PC-9 (cell line): ENCODE measurements at places on chromosomes 1 and 21. TPM values are rescaled to one million over a fixed set of nuclear protein-coding genes. Genes with fewer than 3 reads are reported as not detected.
A peak's percentile ranks its signal among the peaks of the same experiment; 100 is the strongest.

- no peak overlapping the region for H3K4me3 ChIP-seq
- no peaks in the 10 kb centered on the region for H3K4me1 ChIP-seq
- no peak for DNase-seq
- no peaks in the 10 kb centered on the region for H3K36me3 ChIP-seq
These were observed 335.2 kb downstream of the HHAT start for GRCh38 chr1:210663730-210664573.

GRCh38 chr1:186894415-186894814 lies 65.7 kb downstream of the PLA2G4A start:
- H3K4me3 ChIP-seq = no peak overlapping the region
- H3K27me3 ChIP-seq = no peaks in the 10 kb centered on the region
- H3K4me1 ChIP-seq = no peaks in the 10 kb centered on the region
- no peak for DNase-seq

DNA sequence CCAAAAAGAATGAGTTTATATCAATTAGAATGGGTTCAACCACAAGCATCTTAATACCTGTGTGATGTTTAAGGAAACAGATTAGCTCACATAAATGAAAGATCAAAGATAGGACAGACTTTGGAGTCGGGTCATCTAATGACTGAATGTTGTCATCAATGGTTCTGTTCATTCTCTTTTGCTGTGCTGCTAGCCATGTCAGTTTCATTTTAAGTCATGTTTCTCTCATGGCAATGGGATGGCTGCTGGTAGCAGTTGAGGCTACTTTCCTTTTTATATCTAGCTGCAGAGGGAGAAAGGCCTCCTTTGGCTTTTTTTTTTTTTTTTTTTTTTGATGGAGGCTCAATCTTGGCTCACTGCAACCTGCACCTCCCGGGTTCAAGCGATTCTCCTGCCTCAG lies 86.9 kb upstream of the SPAG17 start:
- H3K4me3 ChIP-seq = no peak overlapping the region
- H3K36me3 ChIP-seq = no peaks in the 10 kb centered on the region
- peaks cover 21% of the 10 kb centered on the region; the same call in 1 of the 2 replicates for H3K27me3 ChIP-seq
- H3K27ac ChIP-seq = no peak overlapping the region
- no peaks in the 10 kb centered on the region for H3K4me1 ChIP-seq
- no peak for DNase-seq

The VHLL gene
- total RNA-seq = not detected in 2 replicates

GRCh38 chr21:46161633-46162592 lies 6.5 kb upstream of the FTCD start:
- no peak overlapping the region for H3K27ac ChIP-seq
- H3K27me3 ChIP-seq = no peaks in the 10 kb centered on the region
- no peaks in the 10 kb centered on the region for H3K4me1 ChIP-seq

GRCh38 chr1:211559222-211560010 lies 19.5 kb downstream of the SLC30A1 start:
- no peak overlapping the region for H3K4me3 ChIP-seq
- H3K27me3 ChIP-seq = no peaks in the 10 kb centered on the region
- no peak overlapping the region for H3K27ac ChIP-seq
- H3K36me3 ChIP-seq = no peaks in the 10 kb centered on the region
- DNase-seq = no peak

GRCh38 chr1:155861896-155862295 lies 2.5 kb downstream of the SYT11 start:
- DNase-seq = no peak
- no peak overlapping the region for H3K27ac ChIP-seq
- H3K27me3 ChIP-seq = peaks cover 15% of the 10 kb centered on the region; the same call in 1 of the 2 replicates
- no peaks in the 10 kb centered on the region for H3K36me3 ChIP-seq
- no peak overlapping the region for H3K4me3 ChIP-seq

The RNU1-3 gene
- total RNA-seq = 1,333 and 3,235 TPM in 2 replicates

GRCh38 chr1:158203693-158204457 lies 23.2 kb downstream of the CD1D start:
- H3K27ac ChIP-seq = no peak overlapping the region
- DNase-seq = peak; percentile 7
- no peaks in the 10 kb centered on the region for H3K36me3 ChIP-seq
- H3K27me3 ChIP-seq = 0 out of 2 replicates have a peak, but pooled peaks cover 4% of the 10 kb centered on the region
- no peaks in the 10 kb centered on the region for H3K4me1 ChIP-seq

- H3K27me3 ChIP-seq = no peaks in the 10 kb centered on the region
- DNase-seq = no peak
- no peak overlapping the region for H3K4me3 ChIP-seq
- no peak overlapping the region for H3K27ac ChIP-seq
- H3K36me3 ChIP-seq = 0 out of 2 replicates have a peak, but pooled peaks cover 6% of the 10 kb centered on the region
- H3K4me1 ChIP-seq = no peaks in the 10 kb centered on the region
These were observed 196 bp downstream of the ALX3 start for GRCh38 chr1:110070282-110070669.

The PGLYRP3 gene
- total RNA-seq = not detected in 2 replicates

- no peak overlapping the region for H3K4me3 ChIP-seq
- no peaks in the 10 kb centered on the region for H3K36me3 ChIP-seq
- no peak overlapping the region for H3K27ac ChIP-seq
- H3K4me1 ChIP-seq = no peaks in the 10 kb centered on the region
- no peaks in the 10 kb centered on the region for H3K27me3 ChIP-seq
These were observed 34.0 kb upstream of the LEPR start for GRCh38 chr1:65386439-65386838.

GRCh38 chr1:233737341-233737740 lies 123.4 kb downstream of the KCNK1 start:
- no peak for DNase-seq
- no peaks in the 10 kb centered on the region for H3K36me3 ChIP-seq
- H3K27ac ChIP-seq = no peak overlapping the region
- H3K4me1 ChIP-seq = 0 out of 2 replicates have a peak, but pooled peaks cover 9% of the 10 kb centered on the region

- H3K4me3 ChIP-seq = peak within 1 kb of the TSS; percentile 81
- peaks cover 6% of the 10 kb centered on the region; the same call in 1 of the 2 replicates for H3K36me3 ChIP-seq
- H3K27me3 ChIP-seq = no peaks in the 10 kb centered on the region
- peak; percentile 30 for DNase-seq
- H3K4me1 ChIP-seq = peaks cover 44% of the 10 kb centered on the region
- peak within 1 kb of the TSS; percentile 95 for H3K27ac ChIP-seq
These were observed at the start of gene MTMR11 for GRCh38 chr1:149936170-149936991. Gene MTMR11 (minus strand): TSS chr1:149936879. CDS start chr1:149936647, 232 bp downstream.

- H3K4me1 ChIP-seq = peaks cover 10% of the 10 kb centered on the region
- no peaks in the 10 kb centered on the region for H3K36me3 ChIP-seq
- H3K4me3 ChIP-seq = no peak overlapping the region
- H3K27ac ChIP-seq = no peak overlapping the region
- no peak for DNase-seq
These were observed 13.9 kb downstream of the CELSR2 start for GRCh38 chr1:109263234-109263596.

DNA sequence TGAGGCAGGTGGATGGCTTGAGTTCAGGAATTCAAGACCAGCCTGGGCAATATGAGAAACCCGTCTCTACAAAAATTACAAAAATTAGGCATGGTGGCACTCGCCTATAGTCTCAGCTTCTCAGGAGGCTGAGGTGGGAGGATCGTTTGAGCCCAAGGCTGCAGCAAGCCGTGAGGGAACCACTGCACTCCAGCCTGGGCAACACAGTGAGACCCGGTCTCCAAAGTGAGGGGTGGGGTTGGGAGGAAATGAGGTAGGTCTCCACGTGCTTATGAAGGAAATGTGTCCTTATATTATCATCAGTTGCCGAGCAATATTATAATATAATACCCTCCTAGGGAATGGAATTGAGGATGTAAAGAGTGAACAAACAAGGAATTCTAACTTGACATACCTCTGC lies 2.7 kb downstream of the TMEM50B start:
- 0 out of 2 replicates have a peak, but pooled peaks cover 4% of the 10 kb centered on the region for H3K4me1 ChIP-seq
- H3K4me3 ChIP-seq = no peak overlapping the region

The FBLIM1 gene
- total RNA-seq = 57.2 and 114 TPM in 2 replicates

GRCh38 chr1:90716552-90717355 lies at the start of gene BARHL2:
Gene BARHL2 (minus strand): TSS chr1:90717302. CDS start chr1:90717195, 107 bp downstream.
- H3K27ac ChIP-seq = no peak within 1 kb of the TSS
- H3K4me1 ChIP-seq = no peaks in the 10 kb centered on the region
- H3K27me3 ChIP-seq = peaks cover 11% of the 10 kb centered on the region; the same call in 1 of the 2 replicates
- H3K36me3 ChIP-seq = no peaks in the 10 kb centered on the region

GRCh38 chr1:10054465-10054864 lies 21.7 kb downstream of the UBE4B start:
- H3K4me1 ChIP-seq = peaks cover 5% of the 10 kb centered on the region
- no peak for DNase-seq
- H3K27me3 ChIP-seq = no peaks in the 10 kb centered on the region

DNA sequence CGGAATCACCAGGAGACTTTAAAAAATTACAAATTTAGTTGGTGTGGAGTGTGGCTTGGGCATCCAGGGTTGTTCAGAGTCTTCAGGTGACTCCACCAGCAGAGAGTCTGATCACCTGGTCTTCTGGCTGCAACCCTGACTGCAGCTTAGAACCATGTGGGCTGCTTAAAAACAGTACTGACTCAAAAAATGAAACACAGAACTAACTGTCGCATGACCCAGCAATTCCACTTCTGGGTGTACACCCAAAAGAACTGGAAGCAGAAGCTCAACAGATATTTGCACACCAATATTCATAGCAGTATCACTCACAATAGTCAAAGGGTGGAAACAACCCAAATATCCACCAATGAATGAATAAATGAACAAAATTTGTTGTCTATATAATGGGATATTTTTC lies 17.3 kb downstream of the TLR5 start:
- H3K27ac ChIP-seq = no peak overlapping the region
- no peaks in the 10 kb centered on the region for H3K27me3 ChIP-seq
- no peak overlapping the region for H3K4me3 ChIP-seq
- no peaks in the 10 kb centered on the region for H3K36me3 ChIP-seq
- peaks cover 19% of the 10 kb centered on the region; the same call in 1 of the 2 replicates for H3K4me1 ChIP-seq

The DHDDS gene
- 35.4 and 41.4 TPM in 2 replicates for total RNA-seq

- no peak for DNase-seq
- no peaks in the 10 kb centered on the region for H3K4me1 ChIP-seq
- H3K27me3 ChIP-seq = peaks cover 6% of the 10 kb centered on the region; the same call in 1 of the 2 replicates
- H3K36me3 ChIP-seq = no peaks in the 10 kb centered on the region
- no peak overlapping the region for H3K4me3 ChIP-seq
- H3K27ac ChIP-seq = no peak overlapping the region
These were observed 4.1 kb upstream of the AVPR1B start for GRCh38 chr1:206121269-206121668.

GRCh38 chr1:82979593-82980236 lies 1019.2 kb downstream of the TTLL7 start:
- H3K27ac ChIP-seq = no peak overlapping the region
- H3K27me3 ChIP-seq = no peaks in the 10 kb centered on the region
- H3K4me1 ChIP-seq = peaks cover 8% of the 10 kb centered on the region; the same call in 1 of the 2 replicates
- no peak overlapping the region for H3K4me3 ChIP-seq
- no peak for DNase-seq
- H3K36me3 ChIP-seq = no peaks in the 10 kb centered on the region

GRCh38 chr1:8689431-8690252 lies 127.8 kb downstream of the RERE start:
- H3K4me3 ChIP-seq = no peak overlapping the region
- H3K36me3 ChIP-seq = no peaks in the 10 kb centered on the region
- no peak overlapping the region for H3K27ac ChIP-seq
- DNase-seq = no peak

The NBPF9 gene
- total RNA-seq = 18.4 and 19.1 TPM in 2 replicates

The MAN1C1 gene
- 0.41 and 0.48 TPM in 2 replicates for total RNA-seq

DNA sequence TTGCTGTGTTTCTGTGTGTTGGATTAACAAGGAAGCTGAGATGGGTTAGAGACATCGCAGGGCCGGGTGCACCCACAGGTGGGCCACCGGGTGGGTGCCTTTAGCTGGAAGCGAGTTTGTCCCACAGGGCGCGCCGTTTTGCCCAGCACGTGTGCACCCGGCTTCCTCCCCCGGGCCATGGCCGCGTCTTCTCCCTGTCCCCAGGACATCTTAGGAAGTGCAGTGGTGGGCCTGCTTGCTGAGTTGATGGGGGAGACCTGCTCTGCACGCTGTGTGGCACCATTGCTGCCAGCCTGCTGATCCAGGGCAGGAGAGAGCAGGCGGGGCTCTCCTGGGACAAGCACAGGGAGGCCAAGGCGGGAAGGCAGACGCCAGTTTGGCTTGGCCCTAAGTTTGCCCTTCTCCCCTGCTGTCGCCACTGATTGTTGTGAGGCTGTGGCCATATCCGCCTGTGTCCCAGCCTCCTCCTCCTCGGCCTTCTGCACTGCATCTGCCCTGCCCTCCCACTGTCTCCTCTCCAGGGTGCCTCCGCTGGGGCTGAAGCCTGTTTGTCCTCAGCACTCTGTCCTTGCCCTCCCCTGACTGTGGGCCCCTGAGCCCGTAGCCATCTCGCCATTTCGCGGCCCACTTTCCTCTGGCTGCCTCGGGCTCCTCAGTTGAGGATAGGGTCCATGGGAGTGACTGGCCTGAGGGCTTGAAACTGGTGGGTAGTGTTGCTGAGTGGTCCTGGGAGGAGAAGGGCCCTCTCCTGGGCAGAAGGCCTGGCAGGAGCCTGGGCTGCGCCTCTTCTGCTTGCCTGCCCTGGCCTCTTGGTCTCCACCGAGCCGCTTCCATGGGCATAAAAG lies 47.6 kb downstream of the PKNOX1 start:
- no peaks in the 10 kb centered on the region for H3K36me3 ChIP-seq
- H3K27ac ChIP-seq = no peak overlapping the region
- DNase-seq = no peak

DNA sequence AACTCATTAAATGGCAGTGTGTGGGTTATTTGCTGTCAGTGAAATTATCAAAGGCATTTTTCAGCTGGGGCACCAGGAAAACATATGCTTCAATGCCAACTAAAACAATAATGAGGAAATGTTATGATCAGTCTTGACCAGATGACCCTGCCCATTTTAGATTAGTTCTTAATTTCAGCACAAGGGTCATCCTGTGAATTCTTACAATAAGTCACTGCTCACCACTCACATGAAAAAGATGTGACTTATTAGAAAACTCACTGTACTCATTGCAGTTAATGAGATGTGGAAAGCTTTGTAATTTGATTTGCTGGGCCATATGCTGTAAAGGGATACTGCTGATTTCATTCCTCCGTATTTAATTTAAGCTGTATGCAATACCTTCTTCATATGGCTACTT lies 178.5 kb upstream of the LMO4 start:
- H3K4me3 ChIP-seq = peak overlapping the region; percentile 27; the same call in 1 of the 2 replicates
- no peak for DNase-seq
- H3K4me1 ChIP-seq = peaks cover 34% of the 10 kb centered on the region
- peak overlapping the region; percentile 78 for H3K27ac ChIP-seq
- H3K36me3 ChIP-seq = no peaks in the 10 kb centered on the region

DNA sequence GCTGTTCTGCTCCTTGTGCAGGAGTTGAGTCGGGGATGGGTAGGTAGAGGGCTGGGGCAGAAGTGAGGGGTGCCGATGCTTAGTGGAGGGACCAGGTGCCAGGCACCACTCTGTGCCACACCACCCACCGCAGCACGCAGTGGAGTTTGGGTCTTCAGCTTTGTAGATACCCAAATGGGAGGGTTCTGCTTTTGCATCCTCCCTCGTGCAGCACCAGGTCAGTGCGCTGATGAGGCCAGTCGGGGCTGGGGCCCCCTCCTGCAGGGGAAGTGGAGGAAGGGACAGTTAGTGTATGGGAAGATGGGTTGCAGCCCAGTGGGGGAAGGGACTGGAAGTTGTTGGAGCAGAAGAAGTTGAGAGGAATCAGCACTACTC lies 244.0 kb downstream of the RHOU start:
- H3K27ac ChIP-seq = no peak overlapping the region
- no peaks in the 10 kb centered on the region for H3K36me3 ChIP-seq
- no peak overlapping the region for H3K4me3 ChIP-seq

The CCDC30 gene
- 6.9 and 10.2 TPM in 2 replicates for total RNA-seq
